OCI-LY7 (cell line): ENCODE measurements at places on chromosomes 7 and 10. TPM values are rescaled to one million over a fixed set of nuclear protein-coding genes. Genes with fewer than 3 reads are reported as not detected.

- no peak for DNase-seq
These were observed 9.7 kb upstream of the TARP start for GRCh38 chr7:38283107-38283506.

GRCh38 chr7:55072251-55072650 lies 53.4 kb downstream of the EGFR start:
- DNase-seq = no peak

- DNase-seq = no peak
These were observed 119.6 kb downstream of the DOCK1 start for GRCh38 chr10:127024685-127025435.

DNA sequence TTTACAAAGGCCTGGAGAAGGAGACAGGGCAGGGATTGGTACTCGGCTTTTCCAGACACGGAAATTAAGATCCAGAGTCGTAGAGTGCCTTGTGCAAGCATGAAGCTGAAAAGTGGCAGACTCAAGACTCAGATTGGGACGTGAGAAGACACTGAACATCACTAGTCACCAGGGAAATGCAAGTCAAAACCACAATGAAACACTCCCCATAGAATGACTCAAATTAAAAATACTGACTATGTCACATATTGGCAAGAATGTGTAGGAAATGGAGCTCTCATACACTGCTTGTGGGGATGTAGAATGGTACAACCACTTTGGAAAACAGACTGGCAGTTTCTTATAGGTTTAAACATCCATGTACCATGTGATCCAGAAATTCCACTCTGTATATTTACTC lies 472.0 kb downstream of the RPS24 start:
- no peak for DNase-seq

GRCh38 chr10:99484626-99485581 lies 47.8 kb upstream of the NKX2-3 start:
- DNase-seq = no peak

DNA sequence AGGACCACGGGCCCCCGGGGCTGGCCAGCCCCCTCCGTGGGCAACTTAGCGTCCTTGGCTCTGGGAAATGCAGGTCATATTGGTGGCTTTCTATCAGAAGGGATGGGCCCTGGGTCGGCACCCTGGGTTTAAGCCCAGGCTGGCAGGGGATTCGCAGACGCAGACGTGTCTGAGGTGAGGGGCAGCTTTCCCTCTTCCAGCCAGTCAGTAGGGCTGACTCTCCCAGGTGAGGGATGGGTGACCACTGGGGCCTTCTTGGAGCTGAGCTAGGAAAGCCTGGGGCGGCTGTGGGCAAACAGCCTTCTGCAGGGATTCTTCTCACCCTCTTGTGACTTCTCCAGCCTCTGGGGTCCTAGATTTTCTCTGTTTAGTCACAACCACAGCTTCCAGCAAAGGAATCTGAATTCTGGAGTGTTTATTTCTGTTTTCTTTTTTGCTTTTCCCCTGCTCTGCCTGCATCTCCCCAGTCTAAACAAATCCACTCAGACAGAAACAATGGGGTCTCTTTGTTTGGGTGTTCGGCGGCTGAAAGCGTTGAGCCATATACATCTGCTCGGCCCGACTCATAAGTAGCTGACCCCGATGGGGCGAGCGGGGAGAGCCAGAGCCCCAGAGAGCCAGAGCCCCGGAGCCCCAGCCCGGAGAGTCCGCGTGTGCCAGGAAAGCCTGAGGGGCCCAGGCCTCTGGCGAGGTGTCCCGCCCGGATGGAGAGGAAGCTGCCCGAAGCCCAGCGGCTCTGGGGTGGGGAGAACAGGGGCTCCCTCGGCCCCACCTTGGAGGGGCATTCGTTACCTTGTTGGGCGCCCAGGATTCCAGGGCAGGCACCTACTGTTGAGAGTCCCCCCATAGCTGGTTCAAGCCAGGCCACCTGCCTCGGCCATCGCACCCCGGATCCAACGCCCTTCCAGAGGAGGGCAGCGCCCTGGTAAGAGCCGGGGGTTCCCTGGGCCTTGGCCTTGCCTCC lies 2.0 kb downstream of the MNX1 start:
- DNase-seq = no peak

- no peak for DNase-seq
These were observed 76.9 kb upstream of the EGR2 start for GRCh38 chr10:62893036-62893435.

DNA sequence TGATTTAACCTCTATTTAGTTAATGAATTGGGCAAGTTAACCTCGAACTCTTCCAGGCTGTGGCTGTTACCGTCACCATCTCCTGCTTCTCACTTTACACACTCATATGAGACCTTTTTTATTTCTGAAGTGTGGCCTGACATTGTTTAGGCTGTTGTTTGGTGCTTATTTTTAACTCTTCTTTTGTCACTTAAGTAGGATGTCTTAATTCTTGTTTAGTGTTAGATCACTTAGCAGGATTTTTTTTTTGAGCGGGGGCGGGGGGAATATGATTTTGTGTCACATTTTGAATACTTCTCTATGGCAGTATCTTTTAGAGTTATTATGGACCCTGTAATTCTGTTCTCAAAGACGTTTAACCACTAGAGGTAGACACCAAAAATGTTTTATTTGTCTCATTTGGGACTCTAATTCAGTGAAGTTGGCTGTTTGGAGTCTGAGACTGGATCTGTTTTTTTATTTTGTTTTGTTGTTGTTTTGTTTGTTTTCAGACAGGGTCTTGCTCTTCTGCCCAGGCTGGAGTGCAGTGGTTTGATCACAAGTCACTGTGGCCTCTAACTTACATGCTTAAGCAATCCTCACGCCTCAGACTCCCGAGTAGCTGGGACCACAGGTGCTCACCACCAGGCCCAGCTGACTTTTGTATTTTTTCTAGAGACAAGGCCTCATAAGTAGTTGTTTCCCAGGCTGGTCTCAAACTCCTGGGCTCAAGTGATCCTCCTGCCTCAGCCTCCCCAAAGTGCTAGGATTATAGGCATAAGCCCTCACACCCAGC lies 73.5 kb downstream of the CUX1 start:
- DNase-seq = peak; percentile 50

GRCh38 chr7:92851732-92852131 lies 15.4 kb upstream of the CDK6 start:
- no peak for DNase-seq

GRCh38 chr7:100220586-100221230 lies 959 bp downstream of the PVRIG start:
- no peak for DNase-seq

DNA sequence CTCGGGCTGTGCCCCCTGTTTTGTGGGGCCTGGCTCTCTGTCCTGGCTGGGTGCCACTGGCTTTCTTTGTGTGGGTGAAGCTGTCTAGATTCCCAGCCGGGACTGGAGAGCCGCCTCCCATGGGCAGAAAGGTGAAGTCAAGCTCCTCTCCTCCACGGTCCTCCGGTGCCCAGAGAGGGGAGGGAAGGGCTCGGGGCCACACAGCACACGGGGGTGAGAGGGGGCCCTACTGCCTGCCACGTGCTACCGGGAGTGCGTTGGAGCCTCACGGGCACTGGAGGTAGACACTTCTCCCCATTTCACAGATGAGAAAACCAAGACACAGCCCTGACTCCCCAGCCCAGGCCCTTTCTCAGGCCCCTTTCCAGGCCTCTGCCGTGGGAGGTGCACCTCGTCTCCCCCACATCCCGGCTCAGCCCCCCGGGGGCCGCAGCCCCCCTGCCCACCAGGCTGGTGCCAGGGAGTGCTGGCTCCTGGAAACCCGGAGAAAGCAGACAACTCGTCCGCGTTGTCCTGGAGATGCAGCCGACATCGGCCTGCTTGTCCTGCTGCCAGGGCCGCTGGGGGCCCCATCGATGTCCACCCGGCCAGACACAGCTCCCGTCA lies 55.8 kb downstream of the UNCX start:
- no peak for DNase-seq

DNA sequence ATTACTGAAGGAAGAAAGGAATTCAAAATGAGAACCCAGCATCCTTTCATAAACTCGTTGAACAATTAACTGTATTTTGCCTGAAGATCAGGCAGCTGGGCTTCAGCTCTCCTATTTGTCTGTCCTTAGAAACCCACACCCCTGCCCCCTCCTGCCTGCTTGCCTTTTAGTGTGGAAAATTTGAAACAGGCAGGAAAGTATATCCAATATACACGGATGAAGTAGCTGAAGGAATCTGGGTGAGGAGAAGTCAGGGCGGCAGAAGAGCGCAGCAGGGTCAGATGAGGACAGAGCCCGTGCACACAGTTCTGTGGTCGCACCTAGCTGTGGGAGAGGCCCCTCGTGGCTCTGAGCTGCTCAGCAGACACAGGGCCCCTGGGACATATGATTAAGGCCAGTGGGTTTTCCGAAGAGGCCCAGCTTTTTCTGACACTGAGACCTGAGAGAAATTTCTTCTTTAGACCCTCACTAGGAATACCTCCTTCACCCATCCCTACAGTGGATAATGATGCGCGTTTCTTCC lies 87.9 kb downstream of the ACTR3B start:
- DNase-seq = no peak

DNA sequence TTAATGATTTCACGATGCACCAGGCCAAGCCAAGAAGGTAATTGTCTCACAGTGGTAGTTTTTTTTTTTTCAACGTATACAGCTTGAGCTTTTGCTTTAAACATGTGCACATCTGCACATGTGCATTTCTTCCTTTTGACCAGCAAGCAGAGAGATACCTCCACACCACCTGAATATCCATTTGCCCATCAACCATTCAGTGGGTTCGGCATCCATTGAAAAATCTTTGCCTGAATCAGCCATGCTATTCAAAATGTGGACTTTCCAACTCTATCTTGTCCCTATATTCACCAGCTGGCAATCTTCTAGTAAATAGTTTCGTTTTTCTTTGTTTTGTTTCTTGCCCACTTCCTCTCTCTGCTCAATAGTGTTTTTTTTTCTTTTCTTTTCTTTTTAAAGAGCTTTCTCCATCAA lies 7.7 kb upstream of the TRA2A start:
- peak; percentile 61 for DNase-seq

GRCh38 chr7:131321656-131322055 lies 6.0 kb upstream of the MKLN1 start:
- no peak for DNase-seq

DNA sequence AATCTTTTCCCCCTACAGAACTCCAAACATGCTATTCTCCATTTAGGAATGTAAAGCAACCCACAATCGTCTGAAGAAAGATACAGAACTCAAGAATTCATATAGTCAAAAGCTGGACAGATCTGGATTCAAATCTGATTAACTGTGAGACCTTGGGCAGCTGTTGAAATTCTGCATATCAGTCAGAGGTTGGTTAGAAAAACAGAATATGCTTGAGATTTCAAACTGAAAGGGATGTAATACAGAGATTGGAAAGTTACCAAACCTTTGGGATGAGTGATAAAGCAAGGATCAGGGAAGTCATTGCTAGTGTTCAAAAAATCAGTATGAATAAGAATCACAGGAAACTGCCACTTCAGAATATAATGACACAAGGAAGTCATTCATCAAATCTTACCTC lies 406.6 kb downstream of the HTR7 start:
- DNase-seq = no peak

GRCh38 chr7:55475855-55476803 lies 96.2 kb downstream of the VOPP1 start:
- DNase-seq = no peak

GRCh38 chr10:47024399-47025252 lies 113.4 kb downstream of the PTPN20 start:
- peak; percentile 67 for DNase-seq

- no peak for DNase-seq
These were observed 23.3 kb downstream of the LRRC20 start for GRCh38 chr10:70359017-70359550.

GRCh38 chr10:17410907-17411306 lies 43.5 kb downstream of the ST8SIA6 start:
- DNase-seq = no peak

DNA sequence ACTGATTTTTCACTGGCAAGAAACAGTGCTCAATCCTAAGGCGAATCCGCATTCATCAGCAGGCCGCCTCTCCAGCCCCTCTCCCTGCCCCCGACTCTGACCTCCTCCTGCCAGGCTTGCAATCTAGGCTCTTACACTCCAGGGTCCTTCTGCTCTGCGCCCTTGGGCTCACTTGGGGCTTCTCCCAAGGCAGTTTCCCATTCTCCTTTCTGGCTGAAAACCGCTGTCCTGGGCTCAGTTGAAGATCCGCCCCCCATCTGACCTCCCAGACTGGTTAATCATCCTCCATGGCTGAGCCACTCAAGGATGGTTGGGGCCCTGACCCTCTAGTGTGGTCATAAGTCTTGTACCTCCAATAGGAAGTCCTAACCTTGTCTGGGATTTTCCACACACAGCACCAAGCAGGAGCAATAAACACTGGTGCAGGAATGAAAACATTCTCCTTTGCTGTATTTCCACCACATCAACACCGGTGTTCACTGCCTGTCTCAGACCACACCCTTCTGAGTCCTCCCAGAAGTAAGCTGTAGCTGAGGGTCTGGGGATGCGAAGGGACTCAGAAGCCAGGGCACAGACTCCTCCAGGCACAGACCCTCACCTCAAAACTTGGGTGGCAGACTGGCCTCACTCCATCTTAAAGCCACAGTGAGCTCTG lies 42.4 kb downstream of the TNS3 start:
- no peak for DNase-seq

GRCh38 chr7:30894866-30895605 lies 16.6 kb upstream of the AQP1 start:
- no peak for DNase-seq

GRCh38 chr10:97854743-97855142 lies 5.1 kb downstream of the GOLGA7B start:
- no peak for DNase-seq

Gene FRMPD2
- not detected in 2 replicates for total RNA-seq

Gene CTNNA3
- total RNA-seq = 0.68 TPM in 1 of 2 replicates, not detected in the other

Gene TMEM229A
- not detected in 2 replicates for total RNA-seq

Gene ST7
- total RNA-seq = 7.3 and 10.7 TPM in 2 replicates

Gene TMEM140
- total RNA-seq = 1.6 and 1.7 TPM in 2 replicates

Gene NSUN5
- total RNA-seq = 60.4 and 67.7 TPM in 2 replicates

Gene CFAP70
- total RNA-seq = 0.94 and 1.1 TPM in 2 replicates

Gene ASAH2
- not detected in 2 replicates for total RNA-seq

Gene HOXA9
- total RNA-seq = not detected in 2 replicates

Gene SPDYE9
- total RNA-seq = not detected in 2 replicates
